ENCODE measurements at places on chromosomes 11 and 22.
A peak's percentile ranks its signal among the peaks of the same experiment; 100 is the strongest.

DNA sequence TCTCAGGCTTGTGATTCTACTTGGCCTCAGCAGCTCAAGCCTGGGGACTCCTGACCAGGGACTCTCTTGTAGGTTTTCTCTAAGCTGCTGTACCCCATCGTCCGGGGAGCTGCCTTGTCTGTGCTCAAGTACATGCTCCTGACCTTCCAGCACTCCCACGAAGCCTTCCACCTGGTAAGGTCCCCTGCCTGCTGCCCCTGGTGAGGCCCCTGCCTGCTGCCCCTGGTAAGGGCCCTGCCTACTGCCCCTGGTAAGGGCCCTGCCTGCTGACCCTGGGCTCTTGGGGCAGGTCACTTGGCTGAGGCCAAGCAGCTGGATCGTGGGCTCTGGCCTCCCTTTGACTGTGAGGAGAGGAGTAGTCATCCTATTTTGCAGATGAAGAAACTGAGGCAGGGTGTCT lies 11.3 kb downstream of the USP35 start:
- peaks cover 17% of the 10 kb centered on the region for H3K27me3 ChIP-seq
- H3K4me1 ChIP-seq = peaks cover 28% of the 10 kb centered on the region
- H3K36me3 ChIP-seq = peaks cover 47% of the 10 kb centered on the region
- no peak overlapping the region for H3K4me3 ChIP-seq
- no peak for DNase-seq

DNA sequence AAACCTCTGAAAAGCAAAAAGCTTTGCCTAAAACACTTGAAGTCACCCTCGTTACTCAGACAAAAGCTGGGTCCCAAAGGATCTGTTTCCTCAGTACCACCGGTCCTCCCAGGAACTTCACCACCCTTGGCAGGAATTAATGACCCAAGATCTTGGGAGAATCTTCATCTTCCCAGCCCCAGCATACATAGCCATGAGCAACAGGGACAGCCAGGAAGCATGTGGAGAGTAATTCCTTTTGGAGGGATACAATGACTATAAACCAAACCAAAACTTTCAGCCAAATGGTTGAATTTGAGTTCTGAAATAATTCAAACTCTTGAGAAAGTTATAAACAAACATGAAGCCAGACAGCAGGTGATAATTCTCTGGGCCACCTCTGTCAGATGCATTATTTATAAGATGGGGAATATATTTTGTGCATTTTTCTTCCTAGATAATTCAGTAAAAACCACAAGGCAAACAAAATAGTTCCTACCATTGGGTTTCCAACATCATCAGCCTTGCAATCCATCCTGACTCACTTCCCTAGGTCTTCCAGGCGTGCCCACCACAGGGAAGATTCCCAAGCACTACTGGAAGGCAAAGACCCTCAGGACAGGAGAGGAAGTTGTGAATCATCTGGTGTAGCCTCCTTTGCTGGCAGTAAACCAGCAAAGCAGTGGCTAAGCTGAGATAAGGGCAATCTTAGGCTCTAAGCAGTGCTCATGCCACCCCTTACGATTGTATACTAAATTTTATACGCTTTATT lies 71.7 kb upstream of the DRD2 start:
- H3K4me1 ChIP-seq = peaks cover 2% of the 10 kb centered on the region
- no peaks in the 10 kb centered on the region for H3K27me3 ChIP-seq
- H3K4me3 ChIP-seq = no peak overlapping the region
- H3K36me3 ChIP-seq = no peaks in the 10 kb centered on the region

DNA sequence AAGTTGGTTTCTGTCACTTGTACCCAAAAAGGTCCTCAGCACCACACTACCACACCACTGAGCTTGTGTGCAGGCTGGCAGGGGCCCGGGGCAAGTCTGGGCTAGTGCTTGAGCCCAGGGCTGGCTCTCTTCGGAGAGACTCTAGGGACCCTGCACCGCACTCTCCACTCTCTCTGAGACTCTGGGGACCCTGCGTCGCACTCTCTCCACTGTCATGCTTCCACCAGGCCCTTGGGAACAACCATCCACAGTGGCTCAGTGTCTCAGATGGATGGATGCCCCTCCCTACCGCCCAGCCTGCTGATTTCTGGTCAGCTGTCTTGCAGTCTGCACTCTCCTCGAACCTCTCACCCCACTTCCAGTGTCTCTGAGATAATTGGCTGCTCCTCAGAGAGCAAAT lies 2.0 kb upstream of the SBF1 start:
- no peak overlapping the region for H3K27ac ChIP-seq
- DNase-seq = no peak
- peaks cover 43% of the 10 kb centered on the region for H3K27me3 ChIP-seq
- peaks cover 14% of the 10 kb centered on the region for H3K4me1 ChIP-seq
- H3K4me3 ChIP-seq = no peak overlapping the region
- H3K36me3 ChIP-seq = no peaks in the 10 kb centered on the region

GRCh38 chr11:9228091-9228490 lies 37.1 kb downstream of the DENND5A start:
- peaks cover 6% of the 10 kb centered on the region for H3K4me1 ChIP-seq
- no peak overlapping the region for H3K27ac ChIP-seq
- H3K27me3 ChIP-seq = no peaks in the 10 kb centered on the region
- H3K4me3 ChIP-seq = no peak overlapping the region

DNA sequence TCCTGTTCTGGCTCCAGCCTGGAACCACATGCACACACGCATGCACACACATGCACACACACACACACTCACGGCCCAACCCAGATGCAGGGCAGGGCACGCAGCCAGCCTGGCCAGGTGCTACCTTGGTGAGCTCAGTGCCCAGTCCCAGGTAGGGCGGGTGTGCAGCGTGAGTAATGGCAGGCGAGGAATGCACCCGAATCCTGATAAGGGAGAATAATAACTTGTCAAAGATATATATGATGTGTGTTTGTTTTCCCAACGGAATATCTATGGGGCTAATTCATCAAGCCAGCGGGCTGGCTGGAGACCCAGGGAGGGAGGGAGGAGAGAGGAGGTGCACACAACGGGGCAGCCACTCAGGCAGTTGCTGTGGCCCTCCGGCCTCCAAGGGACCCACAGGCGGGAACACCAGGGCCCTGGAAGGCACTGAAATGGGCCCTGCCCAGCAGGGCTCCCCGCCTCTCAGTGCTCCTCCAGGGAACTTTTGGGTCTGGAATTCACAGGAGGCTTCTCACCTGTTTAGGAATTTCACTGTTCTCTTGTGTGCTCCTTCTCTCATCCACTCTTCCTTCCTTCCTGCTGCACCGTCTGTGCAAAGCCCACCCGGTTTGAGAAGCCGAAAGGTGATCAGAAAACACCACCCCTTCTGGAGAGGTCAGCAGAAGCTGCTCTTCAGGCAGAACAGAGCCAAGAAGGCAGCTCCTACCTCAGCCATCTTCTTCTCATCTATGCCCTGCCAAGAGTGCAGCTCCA lies 79.0 kb downstream of the BUD13 start:
- H3K4me3 ChIP-seq = no peak overlapping the region
- H3K27me3 ChIP-seq = peaks cover 1% of the 10 kb centered on the region
- H3K4me1 ChIP-seq = peaks cover 3% of the 10 kb centered on the region
- no peaks in the 10 kb centered on the region for H3K36me3 ChIP-seq
- no peak for DNase-seq

- peaks cover 25% of the 10 kb centered on the region for H3K4me1 ChIP-seq
- peak overlapping the region; percentile 36 for H3K27ac ChIP-seq
- DNase-seq = no peak
- H3K36me3 ChIP-seq = peaks cover 12% of the 10 kb centered on the region
- H3K27me3 ChIP-seq = peaks cover 5% of the 10 kb centered on the region
- H3K4me3 ChIP-seq = no peak overlapping the region
Measured at GRCh38 chr22:43131773-43132501, 11.3 kb downstream of the MCAT start.

GRCh38 chr11:44179173-44179572 lies 83.7 kb downstream of the EXT2 start:
- H3K27me3 ChIP-seq = peaks cover 2% of the 10 kb centered on the region
- peaks cover 7% of the 10 kb centered on the region for H3K4me1 ChIP-seq
- H3K4me3 ChIP-seq = no peak overlapping the region
- DNase-seq = no peak
- no peaks in the 10 kb centered on the region for H3K36me3 ChIP-seq

DNA sequence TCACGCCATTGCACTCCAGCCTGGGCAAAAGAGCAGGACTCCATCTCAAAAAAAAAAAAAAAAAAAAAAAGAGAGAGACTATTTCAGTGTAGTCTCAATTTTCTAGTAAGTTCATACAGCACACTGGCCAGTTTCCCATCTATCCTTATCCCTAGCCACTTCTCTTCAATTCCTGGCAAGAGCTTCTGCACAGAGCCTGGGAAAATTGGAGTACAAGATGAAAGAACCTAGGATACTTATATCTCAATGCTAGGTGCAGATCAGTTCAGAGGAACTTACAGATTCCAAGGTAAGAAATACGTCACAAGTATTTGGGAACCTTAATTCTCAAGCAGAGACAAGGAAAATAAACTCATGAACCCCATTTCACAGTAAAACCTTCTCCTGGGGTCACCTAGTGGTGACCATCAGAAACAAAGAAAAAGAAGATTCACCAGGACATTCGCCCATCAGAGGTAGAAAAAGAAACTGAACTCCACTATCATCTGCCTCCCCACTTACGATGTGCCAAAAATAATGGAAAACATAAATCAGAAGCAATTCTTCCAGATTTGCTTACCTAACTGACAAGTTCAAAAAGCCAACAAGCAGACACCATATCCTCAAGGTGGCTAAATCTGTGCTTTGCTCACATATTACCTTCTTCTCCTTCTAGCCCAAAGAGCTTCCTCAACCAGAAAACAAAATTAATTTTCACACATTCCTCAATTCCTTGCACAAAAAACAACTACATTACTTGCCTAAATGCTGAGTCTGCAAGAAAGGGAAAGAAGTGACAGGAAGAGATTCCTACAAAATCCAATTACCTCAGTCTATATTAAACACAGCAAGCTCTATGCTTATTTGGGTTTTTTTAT lies 4.9 kb downstream of the DENND5A start:
- no peak overlapping the region for H3K4me3 ChIP-seq
- peaks cover 19% of the 10 kb centered on the region for H3K4me1 ChIP-seq
- peaks cover 16% of the 10 kb centered on the region for H3K27me3 ChIP-seq
- DNase-seq = no peak
- H3K27ac ChIP-seq = no peak overlapping the region
- H3K36me3 ChIP-seq = peaks cover 6% of the 10 kb centered on the region
